Activated naive CD8-positive, alpha-beta T cell treated with anti-CD3 and anti-CD28 coated beads, Interleukin-2, amount 50 U/mL, for 24 hours (primary cell): ENCODE measurements at places on chromosomes 7 and 10.

GRCh38 chr10:17453035-17453372, 1.4 kb downstream of the ST8SIA6 start:
- no peak for DNase-seq

- no peak for DNase-seq
These were observed 68.7 kb downstream of the NEUROD6 start for GRCh38 chr7:31271641-31272405.

- no peak for DNase-seq
These were observed 34.2 kb downstream of the TACR2 start for GRCh38 chr10:69382382-69383117.

DNA sequence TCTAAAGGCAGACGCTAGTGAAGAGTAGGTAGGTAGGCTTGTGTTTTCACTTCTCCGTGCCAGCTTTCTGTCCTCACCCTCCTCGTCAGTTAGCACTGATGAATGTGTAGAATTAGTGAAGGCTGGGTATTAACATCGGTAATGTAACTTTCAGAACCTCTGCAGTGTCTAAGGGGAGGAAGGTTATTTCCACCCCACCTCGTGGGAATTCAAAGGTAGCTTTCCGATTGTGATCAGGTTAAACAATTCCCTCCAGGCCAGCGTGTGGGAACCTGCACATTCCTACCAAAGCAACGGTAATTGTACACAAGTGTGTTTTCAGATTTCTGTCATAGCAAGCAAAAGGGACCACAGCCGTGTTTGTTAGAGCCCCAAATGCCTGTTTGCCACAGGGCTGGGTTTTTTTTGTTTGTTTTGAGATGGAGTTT, 405.0 kb upstream of the GALNT17 start:
- no peak for DNase-seq

DNA sequence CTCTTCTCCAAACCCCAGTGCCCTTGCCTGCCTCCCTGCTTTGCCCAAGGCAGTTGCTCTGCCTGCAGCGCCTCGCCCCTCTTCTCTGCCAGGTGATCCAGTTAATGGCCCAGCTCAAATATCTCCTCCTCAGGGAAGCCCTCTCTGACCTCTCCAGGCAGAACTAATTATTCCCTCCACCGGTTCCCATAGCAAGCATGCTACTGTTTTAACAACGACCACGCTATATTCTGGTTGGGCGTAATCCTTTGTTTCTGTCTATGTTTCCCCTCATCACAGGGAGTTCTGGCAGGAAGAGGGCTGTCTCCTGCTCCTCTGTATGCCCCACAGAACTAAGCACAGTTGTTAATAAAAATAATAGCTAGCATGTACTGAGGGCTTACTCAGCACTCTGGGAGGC, 36.8 kb upstream of the R3HCC1L start:
- DNase-seq = no peak

DNA sequence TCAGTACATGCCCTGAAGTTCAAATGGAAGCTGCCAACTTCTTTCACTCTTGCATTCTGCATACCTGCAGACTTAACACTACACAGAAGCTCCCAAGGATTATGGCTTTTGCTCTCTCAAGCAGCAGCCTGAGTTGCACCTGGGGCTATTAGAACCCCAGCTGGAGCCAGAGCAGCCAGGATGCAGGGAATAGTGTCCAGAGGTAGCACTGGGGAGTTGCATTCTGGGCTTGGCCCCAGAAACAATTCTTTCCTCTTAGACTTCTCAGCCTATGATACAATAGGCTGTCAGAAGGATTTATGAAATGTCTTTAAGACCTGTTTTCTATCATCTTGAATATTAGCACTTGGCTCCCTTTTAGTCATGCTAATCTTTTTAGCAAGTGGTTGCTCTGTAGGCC, 886.7 kb upstream of the GHITM start:
- DNase-seq = no peak
